ENCODE measurements at places on chromosomes 2 and 18.

DNA sequence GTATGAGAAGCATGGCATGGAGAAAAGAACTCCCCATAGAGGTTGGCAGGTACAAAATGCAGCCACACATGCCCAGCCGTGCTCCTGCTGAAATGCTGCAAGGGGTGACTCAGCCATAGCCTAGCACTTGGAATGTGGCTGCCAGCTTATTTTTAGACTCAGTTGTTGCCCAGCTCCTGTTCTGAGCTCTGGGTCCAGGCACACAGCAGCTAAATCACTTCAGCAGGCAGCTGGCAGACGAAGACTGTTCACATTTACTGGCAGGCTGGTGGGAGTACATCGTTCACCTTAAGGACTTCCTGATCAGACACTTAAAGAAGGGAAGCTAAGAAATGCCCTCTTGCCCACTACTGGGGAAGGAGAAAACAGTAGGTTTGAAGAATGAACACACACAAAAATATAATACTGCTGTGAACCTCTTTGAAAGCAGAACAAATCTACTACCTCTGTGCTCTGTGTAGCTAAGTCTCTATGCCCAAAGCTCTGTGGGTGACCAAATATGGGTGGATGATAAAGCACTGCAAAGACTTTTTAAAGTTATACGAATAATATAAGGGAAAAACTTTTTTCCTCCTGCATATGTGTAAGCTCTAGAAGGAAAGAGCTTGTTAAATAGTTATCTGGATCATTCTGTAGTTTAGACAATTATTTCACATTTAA, 146.1 kb downstream of the LNPK start:
- peak; percentile 23 for DNase-seq

- DNase-seq, result no peak
These were observed 605 bp downstream of the C2orf68 start for GRCh38 chr2:85611217-85611704.

DNA sequence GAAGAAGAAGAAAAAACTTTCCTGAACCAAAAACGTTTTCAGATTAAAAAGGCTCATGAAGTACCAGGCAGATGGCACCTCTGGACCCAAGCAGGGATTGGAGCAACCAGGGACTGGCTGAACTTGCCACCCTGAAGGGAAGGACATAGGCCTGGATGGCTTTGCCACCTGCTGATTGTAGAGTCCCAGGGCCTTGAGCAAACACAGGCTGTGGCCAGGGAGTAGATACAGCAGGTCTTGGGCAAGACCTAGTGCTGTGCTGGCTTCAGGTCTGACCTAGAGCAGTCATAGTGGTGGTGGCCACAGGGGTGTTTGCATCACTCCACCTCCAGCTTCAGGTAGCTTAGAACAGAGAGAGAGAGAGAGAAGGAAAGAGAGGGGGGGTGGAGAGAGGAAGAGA, 231.5 kb upstream of the FBXO11 start:
- DNase-seq, result no peak

DNA sequence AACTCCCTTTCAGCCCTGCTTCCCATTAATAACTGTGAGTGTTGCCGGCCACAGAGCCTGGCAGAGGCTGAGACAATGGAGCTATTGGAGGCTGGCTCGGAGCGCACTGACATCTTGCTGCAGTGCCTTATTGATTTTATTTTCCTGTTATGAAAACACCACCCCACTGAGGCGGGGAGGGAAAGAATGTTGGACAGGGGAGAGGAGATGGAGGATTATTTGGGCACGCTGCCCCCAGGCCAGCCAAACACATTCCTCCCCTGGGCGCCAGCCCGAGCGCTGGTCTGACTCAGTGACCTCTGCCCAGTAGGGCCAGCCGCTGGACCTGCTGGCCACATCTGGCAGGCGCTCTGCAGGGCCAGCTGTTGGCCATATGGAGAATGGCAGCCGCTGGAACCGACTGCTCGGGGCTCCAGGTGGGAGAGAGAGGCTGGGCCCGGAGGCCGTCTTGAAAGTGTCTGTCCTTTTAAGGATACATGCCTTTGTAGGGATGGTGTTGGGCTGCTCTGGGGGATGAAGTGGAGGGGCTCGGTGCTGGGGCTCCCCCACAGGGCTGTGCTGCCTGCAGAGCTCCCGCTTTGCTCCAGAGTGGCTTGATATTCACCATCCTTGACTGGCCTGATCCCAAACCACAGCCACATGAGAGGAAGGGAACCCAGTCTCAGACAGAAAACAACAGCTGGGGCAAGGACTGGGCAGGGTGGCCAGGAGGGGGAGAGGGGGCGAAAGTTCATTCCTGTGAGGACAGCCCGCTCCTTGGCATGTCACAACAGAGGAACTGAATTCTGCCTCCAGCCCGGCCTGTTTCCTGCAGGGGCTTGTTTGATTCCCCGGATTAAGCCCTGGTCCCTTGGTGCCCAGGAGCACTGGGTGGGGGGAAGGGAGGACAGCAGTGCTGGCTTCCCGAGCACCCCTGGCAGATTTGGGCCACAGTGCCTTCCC, 179.0 kb downstream of the KLHL29 start:
- DNase-seq, result no peak

GRCh38 chr2:97743913-97744312, 30.5 kb downstream of the ZAP70 start:
- DNase-seq, result no peak

GRCh38 chr2:105315314-105315713, 14.2 kb downstream of the TGFBRAP1 start:
- DNase-seq, result no peak

- no peak for DNase-seq
These were observed 8.1 kb downstream of the SP9 start for GRCh38 chr2:174342686-174343342.

DNA sequence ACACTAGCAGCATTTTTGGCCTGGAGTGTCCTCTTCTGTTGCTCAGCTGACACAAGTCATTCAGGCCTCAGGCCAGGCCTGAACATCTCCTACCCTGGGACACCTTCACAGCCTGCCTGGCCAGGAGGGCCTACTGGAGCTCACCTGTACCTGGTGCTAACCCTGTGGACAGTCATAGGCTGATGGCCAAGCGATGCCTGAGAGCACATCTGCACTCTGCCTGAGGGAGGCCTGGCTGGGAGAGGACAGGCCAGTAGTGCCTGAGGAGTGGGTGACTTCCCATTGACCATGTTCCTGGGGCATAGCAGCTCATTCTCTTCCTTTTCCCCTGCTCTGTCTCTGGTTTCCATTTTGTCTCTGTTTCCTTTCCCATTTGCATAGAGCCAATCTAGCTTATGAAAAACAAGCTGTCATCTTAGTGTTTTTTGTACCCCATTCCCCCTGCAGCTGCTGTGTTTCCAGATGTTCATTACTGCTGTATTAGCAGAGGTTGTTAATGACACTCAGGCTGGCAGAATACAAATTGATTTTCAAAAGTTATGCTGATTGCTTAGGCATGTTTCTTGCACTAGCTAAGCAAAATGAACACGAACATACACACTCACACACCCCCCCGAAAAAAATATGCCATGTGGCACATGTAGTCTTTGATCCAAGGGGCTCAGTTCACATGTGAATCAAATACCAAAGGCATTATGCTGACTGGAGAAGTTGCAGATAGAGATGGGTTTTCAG, 149.7 kb upstream of the HS6ST1 start:
- DNase-seq, result no peak

DNA sequence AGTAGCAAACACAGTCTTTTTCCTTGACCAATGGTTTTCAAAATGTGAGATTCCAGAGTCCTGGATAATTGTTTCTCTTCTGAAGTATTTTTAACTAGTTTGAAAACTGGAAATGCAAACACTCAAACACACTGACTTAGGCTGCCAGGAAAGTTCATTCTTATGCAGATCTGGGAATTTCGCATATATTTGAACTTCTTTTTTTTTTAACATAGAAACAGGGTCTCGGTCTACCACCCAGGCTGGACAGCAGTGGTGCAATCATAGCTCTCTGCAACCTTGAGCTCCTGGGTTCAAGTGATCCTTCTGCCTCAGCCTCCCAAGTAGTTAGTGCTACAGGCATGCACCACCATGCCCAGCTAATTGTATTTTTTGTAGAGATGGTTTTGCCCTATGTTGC, 79.6 kb downstream of the DYM start:
- DNase-seq, result no peak

- no peak for DNase-seq
These were observed 789.8 kb upstream of the FSHR start for GRCh38 chr2:49943944-49944778.

- no peak for DNase-seq
These were observed 24.8 kb upstream of the ZFP36L2 start for GRCh38 chr2:43251171-43251731.

GRCh38 chr2:20111311-20112131, 60.1 kb upstream of the LAPTM4A start:
- no peak for DNase-seq

DNA sequence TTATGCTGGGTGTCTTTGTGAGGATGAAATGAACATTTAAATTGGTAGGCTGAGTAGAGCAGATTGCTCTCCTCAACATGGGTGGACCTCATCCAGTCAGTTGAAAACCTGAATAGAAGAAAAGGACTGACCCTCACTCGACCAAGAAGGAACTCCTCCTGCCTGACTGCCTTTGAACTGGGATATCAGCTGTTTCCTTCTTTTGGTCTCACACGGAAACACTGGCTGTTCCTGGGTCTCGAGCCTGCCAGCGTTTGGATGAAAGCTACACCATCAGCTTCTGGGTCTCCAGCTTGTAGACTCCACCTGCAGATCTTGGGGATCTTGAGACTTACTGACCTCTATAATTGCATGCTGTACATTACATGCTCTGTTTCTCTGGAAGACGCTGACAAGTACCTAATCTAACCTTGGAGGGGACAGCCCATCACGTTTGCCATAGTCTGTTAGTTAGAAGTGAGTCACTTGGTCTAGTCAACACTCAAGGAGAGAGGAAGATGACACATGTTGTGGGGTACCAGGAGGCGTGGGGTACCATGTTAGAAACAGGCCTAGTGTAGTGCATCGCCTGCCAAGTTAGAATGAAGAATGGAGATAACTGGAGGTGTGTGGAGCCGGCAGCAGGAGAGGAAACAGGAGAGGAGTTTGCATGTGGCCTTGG, 267.0 kb downstream of the MREG start:
- no peak for DNase-seq

- no peak for DNase-seq
These were observed 536.4 kb upstream of the CDH7 start for GRCh38 chr18:65214456-65214855.

DNA sequence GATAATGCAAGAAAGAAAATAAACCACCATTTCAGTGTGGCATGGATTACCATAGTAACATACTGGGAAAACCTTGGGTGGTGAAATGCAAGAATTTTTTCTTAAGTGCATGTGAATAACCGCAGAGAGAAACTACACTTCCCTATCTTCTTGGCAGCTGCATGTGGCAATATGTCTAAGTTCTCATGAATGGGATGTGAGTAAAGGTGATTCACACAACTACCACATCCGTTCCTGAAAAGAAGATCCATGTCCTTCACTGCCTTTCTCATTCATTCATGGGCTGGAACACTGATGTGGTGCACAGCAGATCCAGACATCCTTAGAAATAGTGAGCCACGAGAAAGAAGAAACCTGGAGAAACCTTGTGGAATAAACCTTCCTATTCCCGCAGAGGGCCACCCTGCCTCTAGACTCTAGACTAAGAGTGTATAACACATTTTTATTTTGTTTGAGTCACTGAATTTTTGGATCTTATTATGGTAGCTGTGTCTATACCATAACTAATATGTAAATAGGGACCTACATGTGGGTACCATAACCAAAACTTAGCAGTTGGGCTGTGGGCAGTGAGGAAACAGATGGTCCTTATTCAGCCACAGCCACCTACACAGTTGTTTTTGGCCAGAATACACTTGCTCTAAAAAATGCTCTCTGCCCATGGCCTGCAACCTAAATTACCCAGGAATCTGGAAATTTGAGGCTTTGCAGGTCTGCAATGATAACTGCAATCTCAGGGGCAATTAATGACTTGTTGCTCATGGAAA, 573.3 kb downstream of the LRP1B start:
- DNase-seq, result no peak

DNA sequence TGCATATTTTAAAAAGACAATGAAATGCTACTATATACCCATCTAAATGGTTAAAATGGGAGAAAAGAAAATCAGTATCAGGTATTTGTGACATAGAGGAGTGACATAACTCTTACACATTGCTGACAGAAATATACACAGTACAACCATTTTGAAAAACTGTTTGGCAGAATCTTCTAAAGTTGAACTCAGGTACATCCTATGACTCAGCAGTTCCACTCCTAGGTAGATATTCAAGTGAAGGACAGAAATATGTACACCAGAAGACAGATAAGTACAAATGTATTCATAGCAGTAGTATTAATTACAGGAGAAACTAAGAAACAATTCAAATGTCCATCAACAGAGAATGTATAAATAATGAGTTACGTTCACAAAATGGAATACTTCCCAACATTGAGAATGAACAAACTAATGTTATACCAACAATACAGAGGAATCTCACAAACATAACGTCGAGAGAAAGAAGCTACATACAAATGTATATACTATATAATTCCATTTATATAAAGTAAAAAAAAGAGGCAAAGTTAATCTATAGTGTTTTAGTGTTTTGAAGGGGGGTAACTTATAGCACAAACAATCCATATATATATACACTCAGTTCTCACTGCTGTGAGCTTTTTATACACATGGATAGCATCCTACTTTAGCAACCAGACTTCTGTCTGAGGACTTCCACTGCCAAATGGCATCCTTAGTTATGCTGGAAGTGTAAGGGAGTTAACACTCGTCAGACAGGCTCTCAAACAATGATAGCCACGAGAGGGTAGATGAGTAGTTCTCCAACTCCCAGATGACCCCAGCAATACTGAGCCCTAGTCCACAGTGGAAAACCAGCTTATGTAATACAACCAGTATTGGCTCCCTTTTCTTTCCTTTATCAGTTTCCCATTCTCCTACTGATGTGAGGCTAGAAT, 172.5 kb downstream of the NBAS start:
- DNase-seq, result no peak

DNA sequence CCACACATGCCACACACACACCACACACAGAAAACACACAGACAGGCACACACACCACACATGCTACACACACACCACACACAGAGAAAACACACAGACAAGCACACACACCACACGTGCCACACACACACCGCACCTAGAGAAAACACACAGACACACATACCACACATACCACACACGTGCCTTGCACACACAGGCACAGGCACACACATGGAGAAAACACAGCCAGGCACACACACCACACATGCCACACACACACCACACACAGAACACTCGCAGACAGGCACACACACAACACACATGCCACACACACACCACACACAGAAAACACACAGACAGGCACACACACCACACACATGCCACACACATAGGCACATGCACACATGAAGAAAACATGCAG, 242.1 kb upstream of the MYT1L start:
- DNase-seq, result no peak

Measured in NCI-H774 (cell line).